Effector memory CD8-positive, alpha-beta T cell (primary cell): ENCODE measurements at places on chromosomes 12 and 14.

DNA sequence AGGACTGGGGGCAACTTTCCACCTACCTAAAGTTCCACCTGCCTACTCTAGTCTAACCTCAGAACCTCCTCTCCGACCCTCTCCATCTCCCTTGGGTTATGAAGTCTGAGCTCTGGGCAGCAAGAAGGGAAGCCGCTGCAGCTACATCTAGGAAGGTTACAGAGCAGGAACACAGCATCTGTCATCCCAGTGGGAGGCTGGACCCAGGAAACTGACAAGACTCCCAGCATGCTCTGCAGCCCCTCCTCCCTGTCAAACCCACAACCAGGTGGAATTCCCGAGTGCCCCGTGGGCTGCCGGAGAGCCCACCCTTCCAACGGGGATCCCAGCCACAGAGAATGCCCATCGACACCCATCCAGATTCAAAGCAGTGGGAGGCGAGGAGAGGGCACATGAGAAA, 2.1 kb downstream of the TESC start:
- no peak for DNase-seq

GRCh38 chr14:49052521-49052920, 533.7 kb downstream of the RPS29 start:
- no peak for DNase-seq

GRCh38 chr12:93043192-93043876, 114.2 kb upstream of the EEA1 start:
- DNase-seq, result no peak

DNA sequence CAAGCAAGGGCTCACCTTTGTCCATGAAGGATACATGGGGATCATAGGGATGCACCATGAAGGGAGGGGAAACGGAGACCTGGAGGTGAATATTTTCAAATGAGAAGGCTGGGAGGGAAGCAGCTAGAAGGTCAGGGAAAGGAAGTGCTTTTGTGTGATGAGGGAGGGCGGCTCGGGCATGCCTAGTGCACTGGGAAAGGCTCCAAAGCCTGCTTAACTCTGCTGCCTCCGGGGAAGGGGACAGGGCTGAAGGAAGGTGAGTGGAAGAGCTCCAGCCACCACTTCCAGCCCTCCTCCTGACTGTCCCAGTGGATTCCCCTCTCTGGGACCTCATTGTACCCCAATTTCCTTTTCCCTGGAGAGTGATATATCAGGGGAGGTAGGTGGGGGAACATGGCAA, 149.4 kb upstream of the PRMT8 start:
- no peak for DNase-seq

DNA sequence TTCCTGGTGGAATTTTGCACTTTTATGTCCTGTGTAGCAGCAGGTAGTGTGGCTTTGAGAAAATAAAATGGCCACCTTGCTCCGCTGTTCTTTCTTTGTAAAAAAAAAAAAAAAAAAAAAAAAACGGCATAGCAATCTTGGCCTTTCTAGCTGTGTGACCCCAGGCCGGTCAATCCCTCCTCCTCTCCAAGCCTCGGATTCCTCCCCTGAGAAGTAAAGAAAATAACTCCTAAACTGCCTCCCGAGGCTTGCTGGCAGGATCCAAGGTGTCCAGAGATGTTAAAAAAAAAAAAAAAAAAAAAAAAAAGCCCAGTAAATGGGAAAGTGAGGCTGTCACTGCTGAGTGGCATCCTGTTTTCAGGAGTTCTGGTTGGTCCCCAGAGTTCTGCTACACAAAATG, 23.9 kb upstream of the MAP1LC3B2 start:
- DNase-seq, result no peak

DNA sequence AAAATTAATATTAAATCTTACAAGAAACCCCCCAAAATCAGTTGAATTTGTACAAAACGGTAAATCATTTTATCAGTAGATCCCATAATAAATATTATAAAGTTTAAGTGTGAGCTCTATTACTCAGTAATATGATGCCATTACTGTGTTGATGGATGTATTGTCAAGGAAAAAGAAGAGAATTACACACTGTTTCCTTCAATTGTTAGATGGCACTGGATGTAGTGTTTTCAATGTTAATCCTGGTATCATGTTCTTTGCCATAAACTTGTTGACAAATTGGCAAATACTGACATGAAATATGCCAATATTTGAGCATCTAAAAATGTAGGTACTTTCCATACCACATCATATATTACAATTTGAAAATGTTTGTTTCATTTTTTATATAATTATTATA, 101.6 kb downstream of the NTS start:
- DNase-seq, result no peak

- DNase-seq, result no peak
These were observed 1.8 kb upstream of the AKT1 start for GRCh38 chr14:104797115-104798044.

DNA sequence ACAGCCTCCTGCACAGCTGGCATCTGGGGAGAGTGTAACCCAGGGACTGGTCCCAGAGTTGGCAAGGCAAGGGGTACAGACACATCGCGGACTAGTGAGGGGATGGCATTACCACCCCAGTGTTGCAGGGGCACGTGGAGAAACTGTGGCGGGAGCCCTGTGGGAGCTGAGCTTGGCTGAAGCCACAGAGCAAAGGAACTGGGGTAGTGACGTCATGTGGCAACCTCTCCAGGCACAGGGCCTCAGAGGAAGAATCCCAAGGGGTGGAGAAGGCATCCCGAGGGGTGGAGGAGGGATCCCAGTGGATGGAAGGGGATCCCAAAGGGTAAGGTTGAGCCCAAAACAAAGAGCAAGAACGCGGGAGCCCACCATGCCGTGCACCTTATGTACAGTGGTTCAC, 70.1 kb downstream of the GSC start:
- no peak for DNase-seq

DNA sequence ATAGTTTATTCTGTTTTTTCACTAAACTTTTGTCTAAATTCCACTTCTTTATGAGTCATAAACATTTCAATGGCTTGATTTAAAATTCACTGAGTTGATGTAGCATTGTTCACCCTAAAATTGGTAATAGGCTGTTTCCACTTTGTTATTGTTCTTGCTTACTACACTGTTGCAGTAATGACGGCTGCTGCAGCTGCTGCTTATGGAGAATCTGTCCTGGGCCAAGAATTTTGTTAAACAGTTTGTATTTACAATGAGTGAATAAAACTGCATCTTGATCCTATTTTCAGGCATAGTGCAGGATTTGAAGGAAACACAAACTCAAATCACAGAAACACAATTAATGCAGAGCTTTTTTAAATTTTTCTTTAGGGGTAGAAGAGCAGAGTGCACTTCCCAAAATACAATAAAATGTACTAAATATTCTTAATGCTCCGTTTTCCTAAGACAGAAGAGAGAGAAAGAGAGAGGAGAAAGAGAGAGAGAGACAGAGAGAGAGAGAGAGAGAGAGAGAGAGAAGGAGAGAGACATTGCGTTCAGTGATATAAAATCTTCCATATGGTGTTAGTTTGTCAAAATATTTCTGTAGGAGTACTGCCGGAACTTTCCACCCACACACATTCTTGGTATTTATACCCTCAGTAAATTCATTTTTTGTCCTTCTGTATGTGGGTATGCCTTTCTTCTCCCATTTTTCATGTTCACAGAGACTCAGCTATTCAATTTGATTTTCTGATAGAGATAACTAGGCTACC, 266.4 kb downstream of the LRFN5 start:
- no peak for DNase-seq

- no peak for DNase-seq
These were observed 51.8 kb upstream of the JDP2 start for GRCh38 chr14:75375983-75376382.

GRCh38 chr12:1046727-1047126, 55.7 kb downstream of the ERC1 start:
- DNase-seq, result no peak

DNA sequence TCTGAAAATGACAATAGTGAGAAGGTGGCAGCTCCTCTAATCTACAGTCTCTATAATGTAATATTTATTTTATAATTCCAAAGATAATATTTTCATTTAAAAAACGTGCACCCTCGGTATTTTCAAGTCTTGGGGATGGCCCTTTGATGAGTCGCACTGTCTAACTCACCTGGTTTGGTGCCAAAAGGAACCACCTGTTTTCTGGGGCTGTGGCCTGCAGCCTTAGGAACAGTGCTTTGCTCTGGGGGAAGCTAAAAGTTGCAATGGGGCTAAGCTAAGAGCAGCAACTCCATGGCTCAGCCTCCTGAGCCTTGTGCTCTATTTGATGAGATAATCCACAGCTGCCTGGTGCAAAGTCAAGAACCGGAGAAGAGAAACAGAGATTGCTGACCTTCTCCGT, 6.4 kb upstream of the ENDOU start:
- no peak for DNase-seq

- no peak for DNase-seq
These were observed 10.7 kb downstream of the MED13L start for GRCh38 chr12:116266631-116267349.

DNA sequence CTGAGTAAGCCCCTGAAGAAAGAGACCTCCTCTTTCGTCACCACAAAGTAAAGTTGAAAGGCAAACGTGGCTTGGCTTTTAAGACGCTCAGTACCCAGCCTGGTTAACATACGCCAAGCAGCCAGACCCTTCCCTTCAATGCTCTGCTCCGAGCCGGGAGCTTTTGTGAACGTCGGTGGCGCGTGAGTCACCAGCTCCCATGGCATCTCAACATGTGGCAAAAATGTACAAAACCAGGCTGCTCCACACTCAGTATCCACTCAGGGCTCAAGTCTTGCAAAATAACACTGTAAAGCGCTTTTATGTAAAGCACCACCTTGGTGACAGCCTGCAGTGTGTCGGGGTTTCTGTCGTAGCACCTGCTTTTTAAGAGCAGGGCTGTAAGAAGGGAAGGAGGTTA, 89.0 kb downstream of the SETD3 start:
- DNase-seq, result no peak

- DNase-seq, result no peak
These were observed 218.7 kb upstream of the NOS1 start for GRCh38 chr12:117580015-117580717.

DNA sequence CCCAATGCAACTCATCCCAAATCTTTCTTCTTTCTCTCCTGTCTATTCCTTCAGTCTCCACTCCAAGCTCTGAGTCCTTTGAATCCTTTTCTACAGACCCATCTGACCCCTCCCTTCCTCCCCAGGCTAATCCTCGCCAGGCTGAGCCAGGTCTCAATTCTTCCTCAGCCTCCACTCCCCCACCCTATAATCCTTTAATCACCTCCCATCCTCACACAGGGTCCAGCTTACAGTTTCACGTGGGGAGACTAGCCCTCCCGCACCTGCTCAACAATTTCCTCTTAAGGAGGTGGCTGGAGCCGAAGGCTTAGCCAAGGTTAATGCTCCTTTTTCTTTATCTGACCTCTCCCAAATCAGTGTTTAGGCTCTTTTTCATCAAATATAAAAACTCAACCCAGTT, 63.8 kb downstream of the MOK start:
- DNase-seq, result no peak

- no peak for DNase-seq
These were observed 297.9 kb upstream of the G2E3 start for GRCh38 chr14:30260833-30261607.

DNA sequence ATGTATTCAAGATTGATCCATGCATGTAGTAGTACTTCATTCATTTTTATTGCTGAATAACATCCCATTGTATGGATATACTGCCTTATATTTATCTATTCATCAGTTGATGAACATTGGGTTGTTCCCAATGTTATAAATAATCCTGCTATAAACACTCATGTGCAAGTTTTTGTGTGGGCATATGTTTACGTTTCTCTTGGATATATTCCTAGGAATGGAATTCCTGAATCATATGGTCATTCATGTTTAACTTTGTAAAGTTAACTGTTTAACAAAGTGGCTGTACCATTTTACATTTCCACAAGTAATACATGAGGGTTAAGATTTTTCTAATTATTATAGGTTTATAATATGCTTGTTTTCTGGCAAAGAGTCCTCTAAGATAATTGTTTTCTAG, 1568.2 kb upstream of the SEL1L start:
- DNase-seq, result no peak

DNA sequence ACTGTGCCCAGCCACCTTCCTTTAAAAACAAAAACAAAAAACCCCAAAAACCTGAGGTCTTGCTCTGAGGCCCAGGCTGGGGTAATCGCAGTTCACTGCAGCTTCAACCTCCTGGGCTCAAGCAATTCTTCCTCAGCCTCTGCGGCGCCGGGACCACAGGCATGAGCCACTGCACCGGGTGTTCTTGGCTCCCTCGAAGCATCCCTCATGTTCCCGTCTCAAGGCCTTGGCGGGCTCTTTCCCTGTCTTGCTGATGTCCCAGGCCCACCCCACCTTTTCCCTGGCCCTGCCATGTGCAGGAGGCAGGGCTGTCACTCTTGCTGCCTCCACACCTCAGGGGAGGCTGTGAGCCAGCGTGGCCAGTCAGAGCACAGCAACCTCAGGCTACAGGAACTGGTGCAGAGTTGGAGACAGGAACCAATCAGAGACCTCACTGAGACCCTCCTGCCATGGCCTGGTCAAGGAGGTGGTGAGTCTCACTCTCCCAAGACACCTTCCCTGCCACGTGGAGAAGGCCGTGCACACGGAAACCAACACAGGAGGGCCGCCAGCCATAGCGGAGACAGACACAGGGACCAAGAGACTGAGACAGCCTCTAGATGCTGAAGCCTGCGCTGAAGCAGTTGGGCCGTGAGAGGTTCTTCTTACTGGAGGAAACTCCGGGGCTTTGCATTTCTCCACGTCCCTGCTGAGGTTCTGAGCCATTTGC, 6.0 kb upstream of the AMN start:
- no peak for DNase-seq

DNA sequence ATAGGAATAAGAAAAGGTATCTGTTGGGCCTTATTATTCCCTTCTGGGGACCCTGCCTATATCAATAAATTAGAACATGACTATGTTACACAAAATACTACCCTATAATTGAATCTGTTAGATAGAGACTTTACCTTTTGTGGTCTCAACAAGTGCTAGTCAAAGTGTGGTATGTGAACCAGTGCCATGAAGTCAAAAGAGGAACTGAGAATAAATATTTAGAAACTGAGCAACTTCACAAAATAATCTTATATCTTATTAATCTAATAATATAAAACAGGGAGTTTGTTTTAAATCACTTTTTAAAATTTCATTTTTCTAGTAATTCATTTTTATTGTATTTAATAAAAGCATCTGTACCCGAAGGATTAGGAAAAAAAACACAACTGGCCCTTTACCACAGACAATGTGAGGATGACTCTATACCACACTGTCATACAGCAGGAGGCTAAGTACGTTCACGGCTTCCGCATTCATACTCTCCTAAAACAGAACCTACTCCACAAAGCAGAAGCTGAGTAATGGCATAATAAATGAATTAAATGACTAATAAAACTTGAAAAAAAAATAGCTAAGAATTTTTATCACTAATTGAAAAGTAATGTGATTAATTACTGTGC, 42.1 kb downstream of the SEC23A start:
- DNase-seq, result no peak

GRCh38 chr14:87207756-87208155, 785.2 kb downstream of the GALC start:
- DNase-seq, result no peak
